LNCaP clone FGC (cell line): ENCODE measurements at places on chromosomes 3 and 15.

DNA sequence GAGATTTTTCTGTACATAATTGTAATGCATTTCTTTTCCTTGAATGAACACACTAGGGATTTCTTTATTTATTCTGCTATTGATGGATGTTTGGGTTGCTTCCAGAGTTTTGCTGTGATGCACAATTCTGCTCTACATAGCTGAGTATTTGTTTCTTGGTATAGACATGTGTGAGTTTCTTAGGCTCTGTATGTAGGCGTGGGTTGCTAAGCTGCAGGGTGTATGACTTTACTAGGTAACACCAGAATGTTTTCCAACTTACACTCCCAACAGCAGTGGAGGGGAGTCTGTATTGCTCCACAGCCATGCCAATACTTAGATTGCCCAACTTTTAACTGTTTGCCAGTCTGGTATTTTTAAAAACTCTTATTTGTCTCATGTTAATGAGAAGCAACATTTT lies 155.5 kb upstream of the TNIK start:
- DNase-seq: no peak

GRCh38 chr15:62346168-62346567 lies 181.1 kb upstream of the C2CD4B start:
- no peak for DNase-seq

DNA sequence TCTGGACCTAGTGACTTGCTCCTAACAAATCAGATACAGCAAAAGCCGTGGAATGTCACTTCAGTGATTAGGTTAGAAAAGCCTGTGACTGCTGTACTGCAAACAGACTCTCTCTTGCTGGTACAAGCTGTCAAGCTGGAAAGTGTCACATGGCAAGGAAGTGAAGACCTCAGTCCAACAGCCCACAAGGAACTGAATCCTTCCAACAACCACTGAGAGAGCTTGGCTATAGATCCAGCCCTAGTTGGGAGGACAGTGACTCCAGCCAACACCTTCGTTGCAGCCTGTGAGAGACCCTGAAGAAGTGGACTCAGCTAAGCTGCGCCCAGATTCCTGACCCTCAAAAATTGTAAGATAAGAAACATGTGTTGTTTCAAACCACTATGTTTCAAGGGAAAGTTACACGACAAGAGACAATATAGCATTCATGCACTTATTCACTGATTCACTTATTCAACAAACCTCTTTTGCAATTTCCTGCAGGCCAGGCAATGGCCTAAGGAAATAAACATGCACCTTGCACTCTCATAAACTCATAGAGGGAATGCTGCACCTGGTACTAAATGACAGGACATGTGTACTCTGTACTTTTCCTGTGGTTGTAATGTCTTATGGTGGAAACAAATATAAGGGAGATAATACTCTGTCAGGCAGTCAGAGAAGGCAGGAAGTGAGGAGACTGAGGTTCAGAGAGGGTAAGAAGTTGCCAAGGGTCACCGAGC lies 142.9 kb downstream of the CADPS start:
- no peak for DNase-seq

DNA sequence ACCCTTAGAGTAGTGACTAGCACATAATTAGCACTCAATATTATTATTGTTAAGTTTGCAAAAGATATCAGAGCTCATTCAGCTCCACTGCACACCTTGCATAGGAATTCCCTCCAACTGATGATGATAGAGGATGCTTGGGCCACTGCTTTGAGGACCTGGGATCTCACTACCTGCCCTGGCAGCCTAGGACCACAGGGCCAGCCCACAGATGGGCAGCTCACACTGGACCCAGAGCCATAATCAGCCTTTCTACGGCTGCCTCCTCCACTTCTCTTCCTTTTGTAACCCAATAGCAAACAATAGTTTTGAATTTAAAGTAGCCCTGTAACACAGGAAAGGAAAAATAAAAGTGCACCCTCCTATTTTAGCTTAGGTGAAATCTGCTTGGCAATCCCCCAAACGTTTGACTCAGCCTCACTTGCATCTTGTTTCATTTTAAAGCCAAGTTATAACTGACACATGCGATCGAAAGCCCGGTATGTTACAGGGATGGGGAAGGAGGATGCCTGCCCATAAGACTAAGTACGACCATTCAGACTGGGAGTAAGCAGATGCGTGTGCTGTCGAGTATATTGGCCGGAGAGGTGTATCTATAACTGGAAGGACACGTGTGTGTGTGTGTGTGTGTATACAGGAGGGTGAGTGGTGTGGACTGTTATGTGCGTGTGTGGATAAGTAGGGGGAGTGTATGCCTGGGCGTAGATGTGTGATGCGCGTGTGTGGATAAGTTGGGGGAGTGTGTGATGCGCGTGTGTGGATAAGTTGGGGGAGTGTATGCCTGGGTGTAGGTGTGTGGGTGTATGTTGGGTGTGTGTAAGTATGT lies 65.9 kb downstream of the CPN2 start:
- DNase-seq: no peak

GRCh38 chr3:167609156-167609555 lies 44.6 kb downstream of the WDR49 start:
- no peak for DNase-seq

GRCh38 chr3:161349529-161350312 lies 21.6 kb downstream of the SPTSSB start:
- DNase-seq: no peak

GRCh38 chr3:169764312-169764881 lies 463 bp downstream of the TERC start:
- DNase-seq: no peak

DNA sequence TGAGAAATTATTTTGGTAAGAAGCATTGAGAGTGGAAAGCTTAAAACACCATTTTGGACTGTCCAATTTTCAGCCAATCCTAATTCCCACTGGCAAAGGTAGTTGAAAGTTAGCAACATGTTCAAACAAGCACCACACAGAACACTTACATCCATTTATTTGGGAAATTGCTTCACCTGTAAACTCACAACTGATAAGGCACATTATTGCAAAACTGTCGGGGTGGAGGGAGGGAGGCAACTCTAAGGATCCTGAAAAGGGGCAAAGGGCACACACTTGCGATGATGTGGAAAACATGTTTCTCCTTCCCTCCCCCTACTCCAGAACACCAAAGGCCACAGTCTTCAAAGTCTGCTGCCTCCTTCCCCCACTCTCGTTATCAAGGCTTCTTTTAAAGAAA lies 9.4 kb downstream of the TMEM41A start:
- no peak for DNase-seq

GRCh38 chr3:122956693-122957455 lies 70.7 kb downstream of the SEMA5B start:
- DNase-seq: no peak

GRCh38 chr3:127445581-127446343 lies 144.8 kb downstream of the TPRA1 start:
- DNase-seq: no peak

- DNase-seq: peak; percentile 26
Measured at GRCh38 chr3:160577556-160578195, 12.3 kb upstream of the KPNA4 start.

DNA sequence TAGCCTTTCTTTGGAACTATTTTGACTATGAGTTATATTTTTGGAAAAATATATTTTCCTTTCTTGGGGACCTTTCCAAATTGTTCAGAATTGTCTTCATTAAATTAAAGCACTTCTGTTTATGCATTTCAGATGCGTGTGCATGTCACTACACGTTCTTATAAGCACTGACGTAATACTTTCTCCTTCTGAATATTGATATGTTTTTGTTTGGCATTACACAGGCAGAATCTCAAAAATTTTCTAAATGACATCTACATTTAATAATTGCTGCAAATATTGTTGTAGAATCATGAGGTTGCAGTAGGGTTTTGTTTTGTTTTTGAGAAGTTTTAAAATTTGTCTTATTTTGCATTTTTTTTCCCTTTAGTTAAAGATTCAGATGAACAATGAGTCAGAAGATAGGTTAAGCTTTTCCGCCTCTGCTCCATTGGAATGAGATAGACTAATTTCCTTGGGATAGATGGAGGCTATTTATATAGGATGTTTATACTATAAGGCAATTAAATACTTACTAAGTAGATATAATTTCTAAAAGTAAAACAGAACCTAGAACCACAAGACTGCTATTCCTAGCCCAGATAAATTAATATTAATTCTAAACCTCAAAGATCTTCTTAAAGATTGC lies 110.8 kb downstream of the MBNL1 start:
- no peak for DNase-seq

DNA sequence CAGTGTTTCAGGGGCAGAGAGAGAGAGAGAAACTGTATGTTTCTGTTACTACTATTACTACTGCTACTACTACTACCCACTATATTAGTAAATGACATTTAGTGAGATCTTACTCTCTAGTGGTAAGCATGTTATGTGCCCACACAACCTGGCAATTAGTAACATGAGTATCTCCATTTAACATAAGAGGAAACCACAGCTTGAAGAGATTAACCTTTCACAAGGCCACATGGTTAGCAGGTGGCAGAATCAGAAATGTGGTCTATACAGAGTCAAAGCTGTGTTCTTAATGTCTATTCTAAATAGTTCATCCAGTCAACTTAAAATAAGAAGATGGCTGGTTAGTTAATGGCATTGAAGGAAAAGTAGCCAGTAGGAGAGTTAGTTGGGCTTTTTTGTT lies 961.6 kb downstream of the MCTP2 start:
- no peak for DNase-seq

DNA sequence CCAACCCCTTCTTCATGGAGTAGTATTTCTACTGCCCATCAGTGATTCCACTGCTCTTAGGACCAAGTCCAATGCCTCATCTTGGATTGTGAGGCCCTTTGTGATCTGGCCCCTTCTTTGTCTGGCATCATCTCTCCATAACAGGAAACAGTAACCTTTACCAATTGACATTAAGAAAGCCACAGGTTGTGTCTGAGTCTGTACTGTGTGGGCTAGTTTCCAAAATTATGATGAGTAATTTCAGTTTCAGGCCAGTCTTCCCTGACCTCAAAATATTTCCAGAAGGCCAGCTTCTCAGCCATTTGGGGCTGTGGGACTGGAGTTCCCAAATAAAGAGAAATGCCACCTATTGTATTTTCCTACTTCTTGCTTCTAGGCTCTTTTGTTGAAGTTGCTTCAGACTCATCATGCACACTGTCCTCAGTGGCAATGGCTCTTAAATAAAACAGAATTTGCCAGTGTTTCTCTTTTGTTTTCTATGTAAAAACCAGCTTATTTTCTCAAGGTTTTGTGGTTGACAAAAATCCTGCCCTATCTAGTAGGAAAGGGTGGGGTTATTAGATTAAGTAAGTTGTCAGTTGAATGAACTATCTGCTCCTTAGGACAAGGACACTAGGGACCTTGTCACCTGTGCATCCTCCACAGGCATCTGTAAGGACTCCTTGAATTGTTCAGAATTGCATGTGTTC lies 47.0 kb upstream of the ACKR4 start:
- no peak for DNase-seq

DNA sequence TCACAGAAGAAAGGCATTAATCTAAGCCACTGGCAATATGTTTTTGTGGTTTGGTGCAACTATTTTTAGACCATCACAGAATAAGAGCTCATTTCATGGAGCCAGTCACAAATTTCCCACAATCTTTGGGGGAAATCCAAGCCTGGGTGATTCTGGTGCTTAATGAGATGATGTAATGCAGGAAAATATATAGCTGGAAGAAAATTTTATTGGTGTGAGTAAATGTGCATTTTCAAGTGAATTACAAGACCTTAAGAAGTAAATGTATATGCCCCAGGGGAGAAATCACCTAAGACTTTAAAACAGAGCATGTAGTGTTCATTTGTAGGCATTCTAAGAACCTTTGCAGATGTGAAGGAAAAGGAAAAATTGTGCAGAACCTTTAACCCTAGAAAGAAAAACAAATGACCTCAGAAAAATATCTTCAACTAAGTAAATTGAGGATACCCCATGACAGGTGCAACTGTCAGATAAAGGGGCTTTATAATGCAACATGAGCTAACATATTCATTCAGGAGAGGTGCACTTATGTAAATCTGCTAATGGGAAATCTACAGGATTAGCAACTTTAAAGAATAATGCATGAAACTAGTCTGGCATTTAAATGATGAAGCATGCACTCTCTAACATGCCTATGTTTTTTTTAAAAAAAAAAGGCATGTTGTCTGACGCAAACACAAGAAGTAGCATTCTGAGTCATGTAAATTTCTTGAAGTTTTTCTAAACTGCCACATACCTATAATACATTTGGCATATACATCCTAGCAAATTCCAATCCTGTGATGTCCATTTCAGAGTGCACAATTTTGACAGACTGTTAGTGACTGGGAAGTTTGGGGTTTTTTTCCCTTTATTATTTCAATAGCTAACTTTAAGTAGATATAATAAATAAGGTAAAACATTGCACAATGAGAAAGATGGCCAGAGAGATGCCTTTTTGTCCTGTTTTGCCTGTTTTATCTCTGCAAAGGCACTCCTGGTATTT lies 105.1 kb downstream of the MEX3B start:
- no peak for DNase-seq

- DNase-seq: no peak
Measured at GRCh38 chr15:89187301-89187985, 33.9 kb downstream of the RLBP1 start.

DNA sequence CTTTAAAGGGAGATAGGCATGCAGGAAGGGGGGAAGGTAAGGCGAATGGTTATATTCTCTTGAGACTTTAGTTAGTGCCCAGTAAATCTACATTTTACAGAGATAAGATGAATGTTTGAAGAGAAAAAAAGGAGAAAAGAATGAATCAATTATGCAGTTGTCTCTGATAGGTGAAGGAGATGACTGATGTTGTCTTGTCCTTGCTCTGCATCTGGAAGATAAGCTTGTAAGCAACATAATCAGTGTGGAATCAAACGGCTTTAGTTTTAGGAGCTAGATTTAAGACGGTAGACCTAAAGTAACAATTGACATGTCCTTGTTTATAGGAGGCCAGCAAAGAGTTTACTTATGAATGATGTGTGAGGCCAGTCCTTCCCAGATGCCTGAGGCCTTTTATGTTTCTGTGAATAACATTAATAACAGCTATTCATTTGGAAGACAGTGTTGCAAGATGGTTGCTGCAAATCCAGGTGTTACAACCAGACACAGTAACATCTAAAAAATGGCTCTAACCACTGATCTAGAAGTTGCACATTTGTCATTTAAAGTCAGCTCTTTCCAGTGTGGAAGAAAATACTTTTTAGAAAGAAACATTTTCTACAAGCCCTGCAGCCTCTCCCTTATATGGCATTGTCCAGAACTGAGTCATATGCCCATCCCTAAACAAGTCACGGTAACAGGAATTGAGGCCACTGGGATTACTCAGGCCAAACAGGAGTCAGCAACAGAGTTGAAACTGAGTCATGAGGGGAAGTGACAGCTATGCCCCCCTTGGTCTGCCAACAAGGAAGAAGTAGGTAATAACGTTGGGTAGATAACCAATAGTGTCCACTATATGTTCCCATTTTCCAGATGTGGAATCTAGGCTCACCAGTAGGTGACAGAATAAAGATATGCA lies 77.5 kb upstream of the FBN1 start:
- no peak for DNase-seq

GRCh38 chr3:109045271-109046040 lies 72.5 kb downstream of the MORC1 start:
- DNase-seq: no peak
